Germinal center (tissue), 1 donor: ENCODE measurements at places on chromosomes 12 and 14.

DNA sequence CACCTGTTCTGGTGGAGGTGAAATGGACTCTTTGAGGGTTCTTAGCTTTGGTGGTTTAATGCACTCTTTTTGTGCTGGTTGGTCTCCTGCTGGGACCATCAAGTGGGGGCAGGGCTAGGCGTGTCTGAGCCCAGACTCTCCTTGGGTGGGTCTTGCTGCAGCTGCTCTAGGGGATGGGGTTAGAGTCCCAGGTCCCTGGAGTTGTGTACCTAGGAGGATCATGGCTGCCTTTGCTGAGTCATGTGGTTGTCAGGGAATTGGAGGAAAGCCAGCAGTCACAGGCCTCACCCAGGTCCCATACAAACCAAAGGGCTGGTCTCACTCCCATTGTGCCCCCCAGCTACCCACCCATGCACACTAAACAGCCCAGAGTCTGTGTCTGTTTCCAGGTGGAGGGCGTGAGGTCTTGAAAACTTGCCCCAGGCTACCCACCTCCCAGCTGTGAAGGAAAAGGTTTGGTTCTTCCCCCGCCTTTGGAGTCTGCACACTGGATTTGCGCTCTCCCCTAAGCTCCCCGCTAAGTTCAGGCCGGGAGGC is 387.7 kb downstream of the TMTC2 start:
- DNase-seq = no peak

DNA sequence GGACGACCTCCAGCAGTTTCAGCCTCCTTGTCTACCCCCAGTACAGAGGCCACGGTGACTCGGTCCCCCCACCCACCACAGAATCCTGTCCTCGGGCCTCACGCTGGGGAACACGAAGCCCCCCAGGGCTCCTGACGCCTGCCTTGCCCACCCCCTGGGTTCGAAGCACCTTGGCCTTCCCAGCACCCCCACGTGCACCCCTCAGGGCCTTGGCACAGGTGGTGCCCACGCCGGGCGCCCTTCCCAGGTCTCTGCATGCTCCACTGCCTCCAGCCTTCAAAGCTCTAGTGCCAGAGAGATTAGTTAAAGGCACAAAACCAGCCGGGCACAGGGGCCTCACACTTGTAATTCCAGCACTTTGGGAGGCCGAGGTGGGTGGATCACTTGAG is 61.8 kb downstream of the NOC4L start:
- DNase-seq = no peak

DNA sequence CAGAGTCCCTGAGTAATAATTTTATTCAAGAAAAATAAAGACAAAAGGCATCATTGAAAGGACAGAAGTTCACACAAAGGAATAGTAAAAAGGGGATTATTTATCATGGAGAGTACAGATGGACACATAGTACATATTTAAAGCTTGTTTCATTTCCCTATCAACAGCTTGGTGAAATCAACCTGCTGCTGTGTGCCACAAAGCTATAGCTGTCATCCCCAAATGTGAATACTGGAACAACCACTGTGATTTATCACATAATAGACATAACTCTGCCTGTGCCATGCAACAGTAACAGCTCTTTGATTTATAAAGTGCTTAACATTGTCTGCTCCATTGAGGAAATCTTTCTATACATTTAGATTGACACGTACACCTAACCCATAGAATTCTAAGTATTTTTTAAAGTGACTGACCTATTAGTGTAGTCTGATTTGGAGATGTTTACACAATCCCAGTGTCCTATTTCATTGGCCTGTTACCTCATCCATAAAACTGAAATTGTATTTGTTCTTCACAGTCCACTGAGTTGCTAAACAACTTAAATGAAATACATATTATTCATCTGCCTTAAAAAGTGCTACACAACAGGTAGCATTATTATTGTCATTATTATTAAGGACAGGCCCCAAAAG is 3.3 kb downstream of the NEMF start:
- DNase-seq = no peak

GRCh38 chr12:25645427-25645826 is 92.3 kb upstream of the LMNTD1 start:
- DNase-seq = no peak

- DNase-seq = peak; percentile 44
These were observed 3.3 kb upstream of the SLC4A8 start for GRCh38 chr12:51421266-51421884.

DNA sequence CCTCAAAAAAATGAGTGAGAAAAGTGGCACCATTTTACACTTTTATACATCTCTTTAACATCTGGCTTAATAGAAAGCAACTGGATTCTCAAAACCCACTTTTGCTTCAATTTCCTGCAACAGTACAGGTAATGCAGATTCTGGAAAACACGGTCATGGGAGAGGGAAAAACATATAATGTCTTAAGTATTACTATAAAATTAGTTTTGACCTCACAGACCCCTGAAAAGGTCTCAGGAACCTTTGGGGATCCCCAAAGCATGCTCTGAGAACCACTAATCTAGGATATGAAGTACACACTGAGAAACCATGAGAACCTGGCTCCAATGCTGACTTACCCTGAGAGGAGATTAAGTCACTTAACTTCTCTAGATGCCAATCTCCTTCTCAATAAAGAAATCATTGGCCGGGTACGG is 64.7 kb downstream of the PPP2R5E start:
- DNase-seq = no peak

DNA sequence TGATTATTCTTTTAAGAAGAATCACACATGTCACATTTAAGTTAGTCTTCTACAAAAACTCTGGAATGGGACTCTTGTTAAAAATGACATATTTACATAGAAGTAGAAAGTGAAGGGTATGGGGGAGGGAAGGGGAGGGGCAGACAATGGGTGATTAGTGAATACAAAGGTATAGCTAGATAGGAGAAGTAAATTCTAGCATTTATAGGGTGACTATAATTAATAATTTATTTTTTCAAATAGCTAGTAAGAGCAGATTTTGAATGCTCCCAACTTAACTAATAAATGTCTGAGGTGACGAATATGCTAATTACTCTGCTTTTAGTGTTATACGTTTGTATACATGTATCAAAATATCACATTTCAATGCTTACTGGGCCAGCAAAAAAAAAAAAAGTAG is 59.4 kb downstream of the BLTP3B start:
- no peak for DNase-seq

DNA sequence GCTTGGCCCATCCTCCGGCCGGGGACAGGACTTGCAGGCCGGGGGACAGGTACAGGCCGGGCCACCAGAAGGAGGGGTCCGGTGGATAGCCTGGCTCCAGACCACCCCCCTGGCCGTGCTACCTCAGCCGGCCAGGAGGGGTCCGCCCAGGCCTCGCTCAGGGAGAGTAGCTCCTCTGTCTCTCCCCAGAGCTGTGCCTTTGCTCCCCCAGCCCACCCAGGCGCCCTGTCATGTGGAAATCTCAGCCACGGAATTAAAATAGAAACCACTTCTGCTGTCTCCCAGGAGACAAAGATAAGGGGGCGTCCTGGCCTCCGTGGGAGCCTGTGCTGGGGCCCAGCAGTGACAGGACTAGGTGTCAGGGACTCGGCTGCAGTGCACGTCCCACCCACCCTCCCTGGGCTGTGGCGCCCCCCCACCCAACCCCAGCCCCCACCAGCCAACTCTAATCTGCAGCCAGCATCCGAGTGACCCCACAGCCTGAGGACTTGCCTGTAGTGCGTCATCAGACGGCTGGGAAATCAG is 3.3 kb upstream of the CRIP2 start:
- DNase-seq = no peak

- DNase-seq = no peak
These were observed at the start of gene RIMBP2 for GRCh38 chr12:130715998-130716968. Gene RIMBP2, minus strand, starts transcription at chr12:130716299. Its CDS starts 237,286 bp downstream, at chr12:130479013.

- DNase-seq = no peak
These were observed 69.9 kb downstream of the SLC38A1 start for GRCh38 chr12:46198913-46199312.

DNA sequence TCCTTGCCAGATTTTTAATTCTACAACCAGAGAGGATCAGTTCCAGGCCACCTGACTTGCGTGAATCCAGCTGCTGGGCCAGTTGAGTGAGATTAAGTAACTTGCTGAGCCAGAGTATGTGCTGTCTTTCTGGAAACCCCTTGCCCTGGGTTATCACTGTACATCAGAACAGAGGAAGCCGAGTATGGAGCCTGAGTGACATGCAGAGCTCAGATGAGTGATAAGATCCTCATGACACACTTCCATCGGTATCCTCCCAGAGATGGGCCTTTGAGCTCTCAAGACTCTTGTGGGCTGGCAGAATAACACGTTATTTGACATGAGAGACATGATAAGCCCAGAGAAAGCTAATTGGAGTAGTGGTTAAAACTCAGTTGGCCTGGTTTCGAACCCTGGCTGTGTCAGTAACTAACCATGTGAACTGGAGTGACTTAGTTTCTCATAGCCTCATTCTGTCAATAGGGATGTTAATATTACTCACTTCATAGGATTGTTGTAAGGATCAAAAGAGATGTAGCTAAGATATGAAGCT is 388.1 kb downstream of the ZFP36L1 start:
- no peak for DNase-seq

- no peak for DNase-seq
These were observed 121.9 kb downstream of the DNAI7 start for GRCh38 chr12:25072906-25073650.

GRCh38 chr12:109586385-109587296 is 13.0 kb downstream of the MVK start:
- DNase-seq = no peak

DNA sequence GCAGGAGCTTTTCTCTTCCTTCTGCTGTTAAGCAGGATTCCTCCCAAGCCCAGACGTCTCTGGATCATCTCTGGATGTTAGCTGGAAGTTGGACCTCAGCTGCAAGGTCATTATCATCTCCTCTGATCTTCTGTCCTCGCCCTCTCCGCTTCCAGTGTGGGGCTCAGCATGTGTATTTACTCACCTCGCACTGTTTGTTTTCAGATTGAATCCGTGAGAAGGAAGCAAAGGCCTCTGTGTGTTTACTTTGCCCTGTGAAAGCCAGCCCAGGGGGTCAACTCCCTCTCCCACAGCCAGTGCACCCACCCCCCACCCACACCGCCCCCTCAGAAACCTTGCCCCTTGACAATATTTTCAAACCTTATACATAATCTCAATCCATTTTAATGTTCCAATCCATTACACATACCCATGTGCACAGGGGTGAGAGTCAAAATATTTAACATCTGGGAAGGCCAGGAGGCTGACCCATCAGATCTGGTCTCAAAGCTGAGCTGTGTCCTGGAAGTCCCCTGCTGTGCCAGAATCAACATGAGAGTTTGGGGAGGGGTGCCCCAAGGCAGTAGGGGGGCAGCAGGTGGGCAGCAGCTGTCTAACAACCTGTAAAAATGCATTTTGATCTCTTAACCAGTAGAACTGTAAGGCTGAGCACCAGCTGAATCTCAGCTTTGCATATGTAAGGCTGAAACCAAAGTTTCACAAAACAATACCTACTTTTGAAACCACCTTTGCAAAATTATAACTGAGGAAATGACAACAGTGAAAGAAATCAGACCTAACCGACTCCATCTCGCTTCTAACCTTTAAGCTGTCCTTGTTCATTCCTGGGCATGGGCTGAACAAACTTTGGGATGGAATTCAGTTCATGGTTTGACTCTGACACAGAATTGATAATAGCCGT is 157.9 kb downstream of the ZNF664 start:
- DNase-seq = no peak

- no peak for DNase-seq
These were observed 119.0 kb upstream of the RASSF8 start for GRCh38 chr12:25839470-25839869.

DNA sequence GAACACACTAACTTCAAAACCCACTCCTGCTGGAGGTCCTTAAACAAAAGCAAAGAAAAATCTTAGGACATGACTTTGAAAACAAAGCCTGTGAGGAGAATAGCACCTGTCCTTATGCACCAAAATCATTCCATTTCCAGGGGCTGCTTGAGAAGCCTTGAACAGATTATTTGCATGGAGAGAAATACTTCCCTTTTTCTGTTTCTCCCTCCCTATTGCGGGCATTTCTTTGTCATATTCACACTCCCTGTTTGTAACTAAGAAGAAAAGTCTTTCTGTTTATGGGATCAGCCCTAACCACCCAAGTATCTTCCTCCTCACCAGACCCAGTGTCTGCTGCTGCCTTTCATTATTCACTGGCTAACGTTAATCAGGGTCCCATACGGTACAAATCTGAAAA is 218.8 kb downstream of the DPF3 start:
- DNase-seq = peak; percentile 71

- peak; percentile 27 for DNase-seq
These were observed 127.1 kb downstream of the FIGNL2 start for GRCh38 chr12:51721282-51721940.

DNA sequence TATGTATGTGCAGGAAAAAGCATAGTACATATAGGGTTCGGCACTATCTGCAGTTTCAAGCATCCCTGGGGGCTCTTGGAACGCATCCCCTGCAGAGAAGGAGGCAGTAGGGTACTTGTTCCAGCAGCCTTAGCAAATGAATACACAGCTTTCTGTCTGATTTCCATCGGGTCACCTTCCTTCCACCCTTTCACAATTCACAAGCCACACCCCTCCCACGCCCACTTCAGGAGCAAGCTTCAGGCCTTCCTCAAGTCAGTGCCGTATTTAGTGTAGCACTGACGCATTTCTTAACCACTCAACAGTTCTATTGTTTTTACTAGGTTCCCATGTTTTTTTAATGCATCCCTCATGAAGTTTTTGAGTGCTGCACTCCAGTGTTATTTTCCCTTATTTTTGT is 64.2 kb downstream of the CLMN start:
- DNase-seq = no peak

GRCh38 chr12:77754086-77754485 is 76.6 kb upstream of the NAV3 start:
- no peak for DNase-seq

DNA sequence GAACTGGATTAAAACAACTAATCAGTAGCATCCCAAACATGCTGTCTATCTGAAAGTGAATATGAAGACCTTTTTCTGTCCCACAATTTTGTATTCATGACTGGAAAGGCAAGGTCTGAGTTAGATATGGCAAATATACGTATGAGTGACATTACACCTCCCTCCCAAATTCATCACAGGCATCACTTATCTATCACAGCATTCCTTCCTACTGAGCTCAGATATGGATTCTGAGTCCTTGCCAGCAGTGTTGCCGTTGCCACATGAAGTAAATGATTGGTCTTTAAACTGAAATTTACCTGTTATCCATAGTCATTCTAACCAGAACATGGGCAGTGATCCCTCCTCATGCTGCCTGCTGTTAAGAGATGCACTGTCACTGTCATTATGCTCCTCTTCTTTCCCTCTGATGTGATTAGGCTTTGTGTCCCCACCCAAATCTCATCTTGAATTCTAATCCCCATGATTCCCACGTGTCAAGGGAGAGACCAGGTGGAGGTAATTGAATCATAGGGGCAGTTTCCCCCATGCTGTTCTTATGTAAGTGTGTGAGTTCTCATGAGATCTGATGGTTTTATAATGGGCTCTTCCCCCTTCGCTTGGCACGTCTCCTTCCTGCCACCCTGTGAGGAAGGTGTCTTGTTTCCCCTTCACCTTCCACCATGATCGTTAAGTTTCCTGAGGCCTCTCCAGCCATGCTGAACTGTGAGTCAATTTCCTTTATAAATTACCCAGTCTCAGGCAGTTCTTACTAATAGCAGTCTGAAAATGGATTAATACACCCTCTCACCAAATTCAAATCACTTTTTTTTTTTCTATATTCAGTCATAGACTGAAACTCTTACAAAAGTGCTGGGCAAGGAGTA is 288.4 kb downstream of the NUAK1 start:
- no peak for DNase-seq
